Activated CD4-positive, alpha-beta T cell treated with anti-CD3 and anti-CD28 coated beads for 4 hours (primary cell): ENCODE measurements at places on chromosomes 5 and 9.

GRCh38 chr9:16458696-16459420 lies 411.6 kb downstream of the BNC2 start:
- DNase-seq, result no peak

DNA sequence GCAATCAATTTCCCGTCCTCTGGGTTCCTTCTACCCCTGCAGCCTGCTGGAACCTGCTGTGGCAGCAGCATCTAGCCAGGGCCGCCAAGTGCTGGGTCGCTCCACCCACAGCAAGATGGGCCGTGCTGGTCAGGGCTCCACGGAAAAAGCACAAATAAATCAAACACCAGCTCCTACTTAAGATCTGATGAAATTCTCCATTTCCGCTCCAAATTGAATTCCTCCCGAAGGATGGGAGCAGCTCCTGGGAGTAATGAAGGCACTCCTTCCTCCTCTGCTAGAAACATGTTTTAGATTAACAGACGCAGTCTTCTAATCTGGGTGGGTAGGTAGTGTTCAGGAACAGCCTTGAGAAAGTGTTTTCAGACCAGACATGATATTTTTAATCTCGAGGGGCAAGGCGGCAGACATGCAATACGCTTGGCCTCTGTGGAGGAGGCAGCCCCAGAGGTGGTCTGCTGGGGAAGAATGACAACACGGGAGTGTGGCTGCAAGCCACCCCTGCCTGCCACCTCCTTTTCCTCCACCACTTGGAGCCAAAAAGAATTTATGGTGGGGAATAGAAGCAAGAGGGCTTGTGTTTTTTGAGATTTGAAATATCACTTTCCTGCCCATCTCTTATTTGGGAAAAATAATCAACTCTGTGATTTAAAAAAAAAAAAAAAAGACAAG lies 194.1 kb downstream of the AOPEP start:
- DNase-seq, result no peak

DNA sequence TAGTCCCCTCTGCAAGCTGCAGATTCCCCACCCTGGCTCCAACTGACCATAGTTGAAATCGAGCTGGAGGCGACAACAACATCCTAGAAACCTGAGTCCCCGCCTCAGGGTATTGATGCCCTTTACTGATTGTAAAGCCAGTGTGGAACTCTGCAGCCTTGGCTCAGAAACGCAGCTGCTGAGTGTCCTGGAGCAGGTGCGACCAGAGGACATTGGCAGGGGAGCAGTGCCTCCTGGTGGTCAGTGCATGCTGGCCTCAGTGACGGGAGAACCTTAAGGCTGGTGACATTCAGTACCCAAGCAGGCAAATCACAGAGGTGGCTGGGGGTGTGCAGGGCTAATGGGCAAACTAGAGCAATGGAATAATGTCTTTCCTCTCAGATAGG lies 20.4 kb upstream of the ZNF354B start:
- peak; percentile 11 for DNase-seq

DNA sequence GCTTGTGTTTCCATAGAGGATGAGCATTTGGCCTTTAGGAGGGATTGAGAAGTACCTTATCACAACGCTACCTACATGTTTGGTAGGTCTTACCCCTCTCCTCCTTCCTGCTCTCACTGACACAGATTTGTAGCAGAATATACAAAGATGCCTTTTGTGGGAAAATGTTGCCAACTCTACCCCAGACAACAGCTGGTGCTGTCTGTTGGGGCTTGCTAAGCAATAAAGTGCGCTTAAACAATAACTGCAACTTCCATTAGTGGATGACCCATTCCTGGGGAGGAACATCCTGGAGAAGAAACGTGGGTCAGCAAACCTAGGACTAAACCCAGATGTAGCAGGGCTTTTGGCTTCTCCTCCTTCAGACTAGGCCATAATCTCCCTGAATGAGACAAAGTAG lies 174.3 kb downstream of the EFNA5 start:
- DNase-seq, result no peak

DNA sequence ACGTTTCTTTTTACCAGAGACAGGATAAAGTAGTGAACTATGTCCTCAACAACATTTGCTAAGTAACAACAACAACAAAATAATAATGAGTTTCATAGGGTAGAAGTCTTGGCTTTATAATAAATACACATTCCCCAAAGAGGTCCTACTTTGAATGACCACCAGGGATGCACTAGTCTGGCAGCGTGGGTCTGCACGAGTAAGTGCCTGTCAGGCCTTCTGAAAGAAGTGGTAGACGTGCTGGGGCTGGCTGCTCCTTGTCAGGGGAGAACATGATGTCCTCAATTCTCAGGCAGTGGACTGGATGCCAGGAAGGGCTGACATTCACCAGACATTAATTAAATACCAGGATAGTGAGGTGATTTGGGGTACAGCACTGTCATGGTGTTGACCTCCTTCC lies 331.1 kb downstream of the TMEM38B start:
- DNase-seq, result no peak

GRCh38 chr5:151719228-151720000 lies 32.7 kb upstream of the SPARC start:
- DNase-seq, result no peak

DNA sequence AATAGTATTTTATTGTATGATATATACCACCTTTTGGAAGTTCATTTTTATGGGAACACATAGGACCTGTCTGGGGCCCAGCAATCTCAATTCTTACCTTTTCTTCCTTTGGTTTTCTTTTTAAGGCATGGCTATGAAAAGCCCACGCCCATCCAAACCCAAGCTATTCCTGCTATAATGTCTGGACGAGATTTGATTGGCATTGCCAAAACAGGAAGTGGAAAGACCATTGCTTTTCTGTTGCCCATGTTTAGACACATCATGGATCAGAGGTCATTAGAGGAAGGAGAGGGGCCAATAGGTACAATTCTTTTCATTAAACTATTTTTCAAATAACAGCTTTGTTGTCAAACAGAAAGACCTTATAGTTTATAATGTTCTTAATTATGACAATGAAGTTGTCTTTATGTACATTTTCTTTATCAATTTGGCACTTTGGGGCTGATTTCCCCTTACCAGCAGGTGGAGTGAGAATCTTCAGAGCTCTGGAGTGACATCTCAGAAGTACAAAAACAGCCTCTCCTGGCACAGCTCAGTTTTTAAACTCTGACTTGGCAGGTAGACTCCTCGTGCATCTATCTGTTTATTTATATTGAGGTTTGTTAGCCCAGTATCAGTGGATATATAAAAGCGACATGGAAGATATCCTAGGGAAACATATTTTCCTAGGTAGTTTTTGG lies 25.8 kb downstream of the DDX46 start:
- no peak for DNase-seq

GRCh38 chr9:128577206-128577605 lies 24.8 kb downstream of the SPTAN1 start:
- no peak for DNase-seq

GRCh38 chr5:150085950-150086715 lies at the start of gene CSF1R:
Gene CSF1R, minus strand, starts transcription at chr5:150086554. Its CDS starts 127 bp downstream, at chr5:150086427.
- no peak for DNase-seq

- DNase-seq, result peak; percentile 37
Observed at GRCh38 chr5:132491368-132492364, 1.1 kb upstream of the IRF1 start.

DNA sequence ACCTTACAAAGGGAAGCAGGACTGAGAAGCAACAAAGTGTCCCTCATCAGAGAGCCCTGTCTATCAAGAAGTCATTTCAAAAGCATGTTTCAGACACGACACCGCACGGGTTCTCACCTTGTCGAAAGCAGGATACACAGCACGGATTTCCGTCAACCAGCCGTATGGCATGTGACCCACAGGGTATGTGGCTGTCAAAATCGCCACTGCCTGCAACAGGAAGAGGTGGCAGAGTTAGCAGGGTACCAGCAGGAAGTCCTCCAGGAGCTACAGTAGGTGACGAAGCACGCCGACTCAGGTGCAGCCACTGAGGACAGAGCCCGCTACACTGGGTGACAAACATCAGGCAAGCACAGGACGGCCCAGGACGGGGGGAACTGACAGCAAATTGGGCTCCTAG lies 81.2 kb downstream of the OTULIN start:
- no peak for DNase-seq

- no peak for DNase-seq
Observed at GRCh38 chr5:111603446-111603827, 91.1 kb upstream of the STARD4 start.

DNA sequence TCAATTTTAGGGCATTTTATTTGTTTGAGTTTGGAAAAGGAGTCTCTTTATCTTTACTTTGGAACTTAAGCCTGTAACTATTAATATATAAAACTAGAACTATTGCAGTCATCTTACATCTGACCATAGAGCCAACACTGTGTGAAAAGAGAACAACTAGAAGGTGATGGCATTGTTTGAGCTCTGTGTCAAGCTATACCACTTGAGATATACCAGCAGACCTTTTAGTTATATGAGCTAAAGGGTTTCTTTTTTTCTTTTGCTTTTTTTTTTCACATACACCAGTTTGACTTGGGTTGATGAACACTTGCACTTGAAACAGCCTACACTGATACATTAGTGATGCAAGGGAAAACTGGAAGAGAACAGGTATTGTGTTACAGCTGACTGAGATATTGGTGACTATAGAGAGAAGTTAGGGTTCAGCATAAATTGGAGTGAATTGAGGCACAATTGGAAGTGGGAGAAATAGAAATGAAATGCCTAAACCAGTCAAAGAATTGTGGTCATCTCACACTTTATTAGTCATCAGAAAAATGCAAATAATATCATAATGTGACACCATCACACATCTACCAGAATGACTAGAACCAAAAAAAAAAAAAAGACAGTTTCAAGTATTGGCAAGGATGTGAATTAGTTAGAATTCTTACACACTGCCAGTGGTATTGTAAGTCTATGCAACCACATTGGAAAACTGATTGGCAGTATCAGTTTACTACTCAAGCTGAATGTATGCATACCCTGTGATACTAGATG lies 60.9 kb downstream of the ADRB2 start:
- no peak for DNase-seq

DNA sequence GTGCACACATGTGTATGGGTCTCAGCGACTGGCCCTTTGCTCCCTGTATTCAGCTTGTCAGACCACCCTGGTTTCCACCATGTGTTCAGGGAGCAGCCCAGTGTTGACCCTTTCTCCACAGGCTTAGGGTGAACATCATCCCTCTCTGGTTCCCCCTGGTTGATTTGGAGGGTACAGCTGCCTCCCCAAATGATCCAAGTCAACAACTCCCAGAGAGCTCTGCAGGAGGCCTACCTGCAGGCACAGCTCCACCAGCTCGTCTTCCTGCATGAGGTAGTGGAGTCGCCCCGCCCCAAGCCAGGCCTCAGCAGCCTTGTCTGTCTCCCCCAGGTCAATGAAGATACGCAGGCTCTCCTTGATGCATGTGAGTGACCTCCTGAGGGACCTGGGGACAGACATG lies 50.5 kb downstream of the SH3TC2 start:
- DNase-seq, result no peak

GRCh38 chr5:60727033-60727679 lies 27.2 kb upstream of the DEPDC1B start:
- no peak for DNase-seq

- DNase-seq, result no peak
Observed at GRCh38 chr5:62111428-62111827, 194.6 kb upstream of the KIF2A start.

GRCh38 chr9:97373331-97373730 lies 38.6 kb upstream of the TDRD7 start:
- no peak for DNase-seq

- DNase-seq, result no peak
Observed at GRCh38 chr5:95124101-95124500, 160.8 kb downstream of the MCTP1 start.

DNA sequence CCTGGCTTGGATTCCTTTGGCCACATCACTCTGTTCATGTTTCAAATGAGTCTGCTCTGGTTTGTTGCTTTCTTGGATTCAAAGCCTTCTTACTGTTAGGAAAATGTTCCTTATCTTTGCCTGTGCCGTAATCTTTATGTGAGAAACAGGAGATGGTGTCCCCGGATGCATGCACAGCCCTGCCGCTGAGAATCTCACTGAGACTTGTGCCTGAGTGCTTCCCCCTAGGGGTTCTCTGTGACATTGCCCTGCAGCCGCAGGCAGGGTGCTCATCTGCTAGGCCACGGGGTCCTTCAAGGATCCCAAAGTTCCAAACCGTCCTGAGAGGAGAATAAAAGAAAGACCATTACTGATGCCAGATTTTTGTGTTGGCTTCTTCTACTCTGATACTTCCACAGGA lies 81.4 kb upstream of the ANKRD55 start:
- DNase-seq, result peak; percentile 36

GRCh38 chr9:124662561-124662960 lies 108.5 kb downstream of the NR6A1 start:
- DNase-seq, result no peak

DNA sequence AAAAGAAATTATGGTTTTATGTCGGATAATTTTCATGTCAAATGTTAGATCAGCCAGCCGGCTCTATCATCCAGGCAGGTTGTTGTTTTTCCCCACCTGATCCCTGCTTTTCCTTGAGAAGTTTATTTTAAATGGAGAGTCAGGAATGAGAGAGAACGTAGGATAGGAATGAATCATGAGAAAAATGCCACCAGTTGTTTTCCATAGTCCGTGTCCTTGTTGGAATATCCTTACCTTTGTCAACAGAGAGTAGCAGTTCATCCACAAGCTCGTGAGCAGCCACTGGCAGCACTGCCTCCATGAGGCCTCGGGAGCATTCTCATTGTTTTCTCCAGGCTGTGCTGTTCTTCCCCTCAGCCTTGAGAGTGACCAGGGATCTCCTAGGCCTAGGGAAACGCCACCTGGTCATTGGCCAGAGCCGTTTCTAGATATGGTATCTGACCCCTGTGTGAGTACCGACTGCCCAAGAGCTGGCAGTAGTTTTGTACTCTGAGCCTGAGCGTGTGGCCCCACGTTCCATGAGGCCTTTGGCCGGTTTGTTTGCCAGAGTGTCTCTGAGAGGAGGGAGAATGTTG lies 293.3 kb downstream of the FANCC start:
- no peak for DNase-seq

- DNase-seq, result peak; percentile 75
Observed at GRCh38 chr5:151659001-151659754, 27.5 kb downstream of the SPARC start.

DNA sequence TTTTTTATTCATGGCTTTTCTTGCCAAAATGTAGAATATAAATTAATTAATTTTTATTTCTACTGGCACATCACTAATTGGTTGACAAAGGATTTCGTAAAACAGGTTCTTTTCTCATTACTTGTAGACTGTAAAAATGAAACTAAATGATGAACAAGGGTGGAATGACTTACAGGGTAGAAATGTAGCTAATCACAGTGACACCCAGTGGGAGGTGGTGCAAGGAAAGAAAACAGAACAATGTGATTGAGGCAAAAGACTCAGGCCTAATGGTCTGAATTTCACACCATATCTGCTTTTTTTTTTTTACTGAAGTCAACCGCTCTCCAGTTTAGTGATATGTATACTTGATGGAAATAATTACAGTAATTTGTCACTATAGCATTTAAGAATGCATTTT lies 28.9 kb downstream of the GABRG2 start:
- no peak for DNase-seq

GRCh38 chr9:33404788-33405362 lies 2.5 kb upstream of the AQP7 start:
- DNase-seq, result no peak

DNA sequence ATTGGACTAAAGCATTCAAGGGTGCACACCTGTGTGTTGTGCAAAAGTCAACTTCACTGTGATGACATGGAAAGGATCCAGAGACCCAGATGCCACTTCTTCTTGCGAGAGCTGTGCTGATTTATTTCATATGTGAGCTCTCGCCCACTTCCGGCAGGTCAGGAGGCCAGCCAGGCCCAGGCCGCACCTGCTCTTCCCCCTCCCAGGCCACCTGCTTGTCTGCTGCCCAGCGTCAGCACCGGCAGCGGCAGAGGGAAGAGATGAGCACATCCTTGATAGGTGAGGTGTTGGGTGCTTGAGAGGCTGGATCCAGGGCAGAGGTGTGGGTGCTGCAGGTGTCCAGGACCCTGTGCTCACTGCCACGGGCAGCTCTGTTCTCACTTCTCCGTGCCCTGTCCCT lies 242.9 kb downstream of the FANCC start:
- no peak for DNase-seq
